ENCODE measurements at places on chromosomes 11 and 22.
A peak's percentile ranks its signal among the peaks of the same experiment; 100 is the strongest.

GRCh38 chr22:23402275-23403151 is 177.6 kb downstream of the IGLL1 start:
- DNase-seq = peak; percentile 78

DNA sequence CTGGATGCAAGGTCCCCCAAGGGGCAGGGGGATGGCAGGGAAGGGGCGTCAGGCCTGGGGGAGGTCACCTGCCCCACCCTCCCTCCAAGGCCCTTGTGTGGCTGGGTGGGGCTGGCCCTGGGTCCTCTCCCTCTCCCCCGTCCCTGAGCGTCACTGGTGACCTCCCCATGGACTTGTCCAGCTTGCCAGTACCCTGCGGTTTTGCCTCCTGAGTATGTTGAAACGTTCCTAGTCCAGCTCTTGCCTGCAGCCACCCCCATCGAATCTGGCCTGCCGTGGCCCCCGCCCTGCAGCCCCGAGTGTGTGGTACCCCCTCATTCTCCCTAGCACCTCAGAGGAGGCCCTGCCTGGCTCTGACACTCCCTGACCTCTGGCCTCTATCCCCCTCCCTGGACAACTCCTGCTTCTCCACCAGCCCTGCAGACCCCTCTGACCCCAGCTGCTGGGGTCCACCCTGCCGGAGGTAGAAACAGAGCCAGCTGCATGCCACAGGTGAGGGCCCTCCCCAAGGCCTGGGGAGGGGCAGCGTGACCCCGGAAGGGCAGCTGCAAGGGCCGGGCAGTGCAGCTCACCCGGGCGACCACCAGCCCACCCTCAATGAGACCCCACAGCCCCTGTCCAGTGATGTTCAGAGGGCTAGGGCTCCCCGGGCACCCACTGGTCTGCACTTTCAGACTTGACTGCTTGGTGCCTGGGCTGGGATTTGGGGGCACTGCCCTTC is 4.1 kb upstream of the MUC6 start:
- no peak for DNase-seq

DNA sequence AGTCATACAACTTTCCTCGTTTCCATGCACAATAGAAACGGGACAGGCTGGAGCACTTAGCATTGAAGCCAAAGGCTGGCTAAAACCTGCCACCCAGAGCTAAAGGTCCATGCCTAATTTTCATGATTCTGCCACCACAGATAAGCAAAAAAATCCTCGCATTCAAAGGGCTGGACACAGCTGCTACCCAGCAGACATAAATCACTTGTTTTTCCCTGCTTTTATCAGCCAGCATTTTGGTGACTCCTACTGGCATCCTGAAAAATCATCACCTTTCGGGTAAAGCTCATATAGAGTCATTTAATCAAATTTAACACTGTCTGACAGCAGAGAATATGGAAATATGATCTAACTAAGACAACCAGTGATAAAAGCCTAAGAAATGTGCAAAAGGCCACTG is 37.9 kb downstream of the ALG9 start:
- no peak for DNase-seq

DNA sequence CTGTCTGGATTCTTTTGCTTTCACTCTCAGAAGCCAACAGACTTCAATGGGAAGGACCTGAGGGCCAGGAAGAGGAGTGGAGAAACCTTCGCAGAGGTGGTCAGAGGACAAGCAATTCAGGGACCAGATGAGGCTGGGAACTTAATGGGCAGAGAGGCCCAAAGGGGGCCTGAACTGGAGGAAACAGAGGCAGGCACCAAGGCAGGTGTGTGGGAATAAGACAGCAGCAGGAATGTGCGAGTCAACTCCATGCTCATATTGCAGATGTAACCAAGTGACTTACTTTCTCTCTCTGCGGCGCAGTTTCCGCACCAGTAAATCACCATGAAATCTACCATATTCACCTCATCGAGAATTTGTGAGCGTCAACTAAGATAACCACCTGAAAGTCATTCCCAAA is 669.1 kb downstream of the NTM start:
- DNase-seq = no peak

DNA sequence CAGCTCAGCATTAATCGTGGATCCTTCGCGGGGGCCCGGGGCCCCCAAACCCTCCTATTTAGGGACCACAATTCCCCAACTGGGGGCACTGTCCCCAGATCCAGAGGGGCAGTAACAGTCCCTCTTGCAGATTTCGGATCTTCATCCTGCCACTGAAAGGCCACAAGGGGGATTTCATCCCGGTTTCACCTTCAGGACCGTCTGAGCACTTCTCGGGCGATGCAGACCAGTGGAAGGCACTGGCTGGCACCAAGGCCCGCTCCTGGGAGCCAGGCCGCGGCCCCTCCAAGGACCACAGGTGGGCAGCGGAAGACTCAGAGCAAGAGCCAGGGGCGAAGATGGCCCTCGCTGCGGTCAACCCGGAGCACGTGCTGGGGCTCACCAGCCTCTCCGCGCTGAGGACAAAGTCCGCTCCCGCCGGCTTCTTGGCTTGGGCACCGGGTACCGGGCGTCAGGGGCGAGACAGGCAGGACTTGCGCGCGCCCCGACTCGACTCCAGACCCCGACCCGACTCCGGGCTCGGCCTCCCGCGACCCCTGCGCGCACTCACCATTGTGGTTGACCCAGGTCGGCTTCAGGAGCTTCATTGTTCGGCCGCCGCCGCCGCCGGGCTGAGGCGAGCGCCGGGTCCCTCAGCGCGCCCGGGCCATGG is 517 bp downstream of the HIRA start:
- peak; percentile 58 for DNase-seq

DNA sequence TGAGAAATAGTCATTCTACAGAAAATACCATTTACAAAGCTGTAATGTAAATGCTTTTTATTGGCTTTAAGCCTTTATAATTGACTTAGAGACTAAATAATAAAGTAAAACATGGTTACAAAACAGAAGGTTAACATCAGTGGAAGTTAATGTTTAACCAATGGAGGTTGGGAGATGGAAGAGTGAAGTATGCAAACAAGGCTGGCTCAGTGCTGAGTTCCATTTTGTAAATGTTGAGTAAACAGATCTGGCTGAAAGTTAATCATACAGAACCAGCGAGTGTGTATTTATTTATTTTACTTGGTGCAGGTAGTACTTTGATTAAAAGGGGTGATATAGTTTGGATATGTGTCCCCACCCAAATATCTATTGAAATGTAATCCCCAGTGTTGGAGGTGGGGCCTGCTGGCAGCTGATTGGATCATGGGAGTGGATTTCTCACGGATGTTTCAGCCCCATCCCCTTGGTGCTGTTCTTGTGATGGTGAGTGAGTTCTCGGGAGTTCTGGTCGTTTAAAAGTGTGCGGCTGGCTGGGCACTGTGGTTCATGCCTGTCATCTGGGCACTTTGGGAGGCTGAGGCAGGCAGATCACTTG is 827.4 kb downstream of the OPCML start:
- DNase-seq = no peak

DNA sequence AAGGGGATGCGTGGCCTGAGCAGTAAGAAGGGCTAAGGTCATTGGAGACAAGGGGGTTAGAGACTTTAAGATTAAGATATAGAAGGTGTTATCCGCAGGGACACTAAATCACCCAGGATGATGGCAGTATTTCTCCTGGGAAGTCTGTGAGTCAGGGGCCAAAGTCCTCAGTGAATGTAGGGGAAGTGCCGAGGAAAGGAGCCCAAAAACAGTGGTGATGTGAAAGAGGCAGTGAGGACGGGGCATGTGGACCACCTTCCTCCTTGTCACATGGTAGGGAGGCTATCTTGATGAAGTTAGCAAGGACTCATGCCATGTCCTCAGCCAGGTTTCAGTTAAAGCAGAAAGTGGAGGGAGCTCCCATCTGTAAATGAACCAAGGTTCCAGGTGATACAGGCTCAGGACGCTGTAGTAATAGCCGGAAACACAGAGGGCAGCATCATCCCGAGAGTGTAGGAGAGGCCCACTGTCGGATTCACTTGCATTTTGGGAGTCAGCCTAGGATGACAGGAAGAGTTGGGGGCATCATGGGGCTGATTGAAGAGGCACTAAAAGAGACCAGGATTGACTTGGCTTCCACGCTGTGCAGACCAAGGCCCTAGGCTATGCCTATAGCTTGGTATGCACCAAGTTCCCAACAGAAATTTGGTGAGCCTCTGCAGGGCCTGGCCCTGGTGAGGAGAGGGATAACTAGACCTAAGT is 33.5 kb downstream of the WEE1 start:
- no peak for DNase-seq

DNA sequence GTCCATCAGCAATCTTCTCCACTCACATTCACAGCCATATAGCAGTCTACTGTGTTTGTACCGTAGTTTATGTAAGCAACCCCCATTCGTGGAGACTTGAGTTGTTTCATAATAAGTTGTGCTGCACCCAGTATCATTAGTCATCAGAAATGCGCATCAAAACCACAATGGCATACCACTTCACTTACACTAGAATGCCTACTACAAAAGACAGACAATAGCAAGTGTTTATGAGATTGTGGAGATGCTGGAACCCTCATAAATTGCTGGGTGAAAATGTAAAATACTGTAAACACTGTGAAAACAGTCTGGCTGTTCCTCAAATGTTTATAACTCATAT is 133.3 kb downstream of the ATXN10 start:
- no peak for DNase-seq

DNA sequence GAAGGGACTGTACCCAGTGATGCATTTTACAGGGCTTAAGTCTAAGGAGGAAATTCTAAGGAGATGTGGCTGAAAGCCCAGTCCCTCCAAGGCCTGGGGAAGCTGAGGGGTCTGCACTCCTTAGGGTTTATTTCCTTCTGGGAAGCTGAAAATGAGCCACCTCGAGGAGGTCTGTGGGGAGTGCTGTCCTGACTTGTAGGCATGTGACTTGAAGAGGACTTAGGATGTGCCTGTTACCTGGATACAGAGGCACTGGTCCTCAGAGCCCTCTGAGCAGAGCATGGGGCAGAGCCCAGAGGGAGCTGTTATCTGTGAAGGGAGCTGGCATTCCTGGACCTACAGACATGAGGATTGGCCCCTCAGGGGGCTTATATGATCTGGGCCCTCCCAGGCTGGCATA is 77.1 kb downstream of the TP53I11 start:
- no peak for DNase-seq

GRCh38 chr11:45577752-45578151 is 87.7 kb downstream of the CHST1 start:
- no peak for DNase-seq

GRCh38 chr11:131121426-131122333 is 205.4 kb upstream of the SNX19 start:
- no peak for DNase-seq

GRCh38 chr11:111510311-111510710 is 1.9 kb downstream of the BTG4 start:
- DNase-seq = no peak

DNA sequence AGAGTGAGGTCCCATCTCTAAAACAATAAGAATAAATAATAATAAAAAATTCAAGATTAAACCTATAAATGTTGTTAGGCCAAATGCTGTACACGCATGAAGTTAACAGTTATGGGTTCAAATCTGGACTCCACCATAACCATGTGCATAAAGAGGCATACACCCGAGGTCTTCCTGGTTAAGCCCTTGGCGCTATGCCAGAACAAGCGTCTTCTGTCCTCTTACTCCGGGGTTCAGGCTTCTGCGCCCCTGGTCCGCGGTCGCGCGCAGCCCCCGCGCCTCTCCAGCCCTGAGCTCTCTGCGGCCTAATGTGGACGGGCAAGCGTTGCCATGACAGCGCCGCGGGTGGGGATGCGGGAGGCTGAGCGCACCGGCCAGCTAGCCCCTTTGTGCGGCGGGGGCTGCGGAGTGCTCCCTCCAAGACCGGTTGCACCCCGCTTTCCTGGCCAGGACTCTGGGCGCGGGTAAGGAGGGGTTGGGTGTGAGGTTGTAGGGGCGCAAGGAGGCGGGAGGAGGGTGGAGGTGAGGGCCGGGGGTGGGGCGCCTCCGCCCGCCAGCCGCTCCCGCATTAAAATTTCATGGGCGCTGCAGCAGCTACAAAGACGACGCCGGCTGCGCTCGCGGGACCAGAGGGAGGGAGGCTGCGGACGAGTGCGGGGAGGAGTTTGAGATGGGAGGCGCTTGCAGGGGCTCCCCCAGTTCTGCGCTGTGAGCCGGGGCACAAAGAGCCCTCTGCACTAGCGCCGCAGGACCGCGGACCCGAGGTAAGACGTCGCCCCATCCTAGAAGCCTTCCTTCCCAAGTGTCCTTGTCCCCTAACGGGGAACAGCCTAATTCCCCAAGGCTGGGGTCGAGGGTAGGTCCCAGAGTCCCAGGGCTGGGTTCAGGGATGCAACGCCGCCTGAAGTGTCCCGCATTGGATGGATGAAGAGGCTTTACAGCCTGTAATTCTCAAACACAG is at the start of gene MIAT:
Gene MIAT, plus strand, starts transcription at position 698 of the 961 bp plus-strand sequence.
- no peak for DNase-seq

GRCh38 chr22:45968003-45968650 is 8.8 kb downstream of the WNT7B start:
- DNase-seq = no peak

DNA sequence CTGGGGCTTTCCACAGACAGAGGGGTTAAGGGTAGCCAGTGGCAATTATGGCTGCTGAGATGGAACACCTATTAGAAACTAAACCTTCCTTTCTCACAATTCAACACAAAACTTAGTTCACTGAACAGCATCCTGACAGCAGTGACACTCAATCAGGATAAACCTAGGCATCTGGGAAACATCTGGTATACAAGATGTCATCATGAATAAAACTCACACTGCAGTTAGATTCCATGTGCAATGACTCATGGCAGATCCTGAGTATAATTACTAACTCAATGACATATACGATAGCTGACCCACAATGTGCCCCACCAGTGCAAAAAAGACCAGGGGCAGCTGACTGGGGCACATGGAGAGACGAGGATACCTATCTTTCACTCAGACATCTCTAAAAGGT is 17.7 kb downstream of the RBFOX2 start:
- no peak for DNase-seq

- DNase-seq = no peak
Measured at GRCh38 chr11:72764503-72764902, 12.3 kb upstream of the ARAP1 start.

Data from mucosa of gallbladder (tissue), 1 donor.